Breast epithelium (tissue), 4 donors: ENCODE measurements at places on chromosomes 6 and 20. TPM values are rescaled to one million over a fixed set of nuclear protein-coding genes. Genes with fewer than 3 reads are reported as not detected.

PHACTR3 gene
- 0.29 TPM for total RNA-seq

- no peak for DNase-seq
Observed at GRCh38 chr6:108656836-108657235, 96.1 kb downstream of the FOXO3 start.

GRCh38 chr20:20497242-20497978 lies 129.5 kb downstream of the INSM1 start:
- DNase-seq = no peak

DNA sequence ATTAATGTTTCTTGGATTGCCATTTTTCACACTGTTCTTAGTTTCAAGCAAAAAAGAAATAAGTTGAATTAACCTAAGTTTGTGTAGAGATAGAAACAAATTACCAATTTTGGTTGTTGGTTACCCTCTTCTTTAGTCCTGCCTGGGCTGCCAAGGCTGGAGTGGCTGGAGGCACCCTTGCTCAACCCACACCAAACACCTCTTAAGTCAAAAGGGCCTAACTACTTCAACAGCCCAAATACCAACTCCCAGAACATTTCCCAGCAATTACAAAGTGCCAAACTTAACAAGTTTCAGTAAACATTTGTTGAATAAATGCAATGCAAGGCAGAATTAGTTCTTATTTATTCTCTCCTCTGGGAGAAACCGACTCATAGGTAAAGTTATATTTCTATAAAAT lies 38.1 kb upstream of the TMEM181 start:
- no peak for DNase-seq

DNA sequence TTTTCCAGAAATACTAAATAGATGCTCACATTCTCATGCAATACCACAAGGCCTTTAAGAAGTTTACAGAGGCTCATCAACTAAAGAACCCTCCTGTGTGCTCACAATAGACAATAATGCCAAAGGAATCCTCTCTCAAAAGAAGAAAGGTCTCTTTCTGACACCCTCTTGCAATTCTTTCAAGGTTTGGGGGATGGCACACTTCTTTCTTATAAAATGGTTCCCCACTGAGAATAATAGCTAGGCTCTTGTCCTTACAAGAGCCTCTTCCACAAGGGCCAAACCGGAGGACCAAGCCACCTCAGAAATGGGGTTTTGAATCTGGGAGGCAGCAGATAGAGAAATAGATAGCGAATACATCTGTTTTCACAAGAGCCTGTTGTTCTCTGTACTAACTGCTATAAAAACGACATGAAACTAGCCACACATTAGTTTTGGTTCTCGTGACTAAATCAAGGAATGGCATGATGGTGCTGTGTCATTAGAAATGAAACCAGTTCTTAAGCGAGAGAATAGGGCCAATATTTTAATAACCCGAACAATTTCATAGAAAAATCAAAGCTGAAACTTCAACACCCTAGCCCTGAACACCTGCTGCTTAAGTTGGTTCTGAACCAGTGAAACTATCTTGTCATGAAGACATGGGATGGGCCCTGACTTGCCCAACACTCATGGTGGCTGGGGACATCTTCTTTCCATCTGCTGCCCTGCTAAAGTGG lies 81.1 kb downstream of the PRDM1 start:
- no peak for DNase-seq
